AG08396 (cell line): ENCODE measurements at places on chromosomes 12 and 14.
A peak's percentile ranks its signal among the peaks of the same experiment; 100 is the strongest.

DNA sequence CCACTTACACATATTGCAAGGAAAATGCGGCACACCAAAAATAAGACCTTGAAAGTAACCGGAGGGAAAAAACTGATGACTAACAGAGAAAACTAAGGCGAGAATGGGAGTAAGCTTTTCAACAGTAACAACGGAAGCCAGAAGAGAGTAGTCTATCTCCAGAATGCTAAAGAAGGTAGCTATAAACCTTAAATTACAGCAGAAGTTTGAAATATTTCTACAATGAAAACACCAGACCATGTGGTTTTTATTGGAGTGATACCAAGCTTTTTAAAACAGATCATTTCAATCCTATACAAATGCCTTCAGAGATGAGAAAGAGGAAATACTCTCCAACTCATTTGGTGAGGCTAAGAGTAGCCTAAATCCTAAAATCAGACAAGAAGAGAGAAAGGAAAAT is 209.5 kb downstream of the ANO6 start:
- no peak for DNase-seq

DNA sequence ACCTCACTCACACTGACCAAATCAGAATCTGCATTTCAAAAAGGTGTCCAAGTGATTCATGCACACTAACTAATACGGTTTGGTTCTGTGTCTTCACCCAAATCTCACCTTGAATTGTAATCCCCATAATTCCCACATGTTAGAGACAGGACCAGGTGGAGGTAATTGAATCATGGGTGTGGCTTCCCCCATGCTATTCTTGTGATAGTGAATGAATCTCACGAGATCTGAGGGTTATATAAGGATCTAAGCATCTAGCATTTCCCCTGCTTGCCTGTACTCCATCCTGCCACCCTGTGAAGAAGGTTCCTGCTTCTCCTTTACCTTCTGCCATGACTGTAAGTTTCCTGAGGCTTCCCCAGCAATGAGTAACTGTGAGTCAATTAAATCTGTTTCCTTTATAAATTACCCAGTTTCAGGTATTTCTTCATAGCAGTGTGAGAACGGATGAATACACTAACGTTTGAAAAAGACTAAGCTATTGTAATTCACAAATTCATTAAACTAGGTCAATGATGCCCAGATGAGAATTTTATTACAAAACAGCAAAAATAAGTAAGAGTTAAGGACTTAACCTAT is 759.1 kb downstream of the GALC start:
- no peak for DNase-seq

DNA sequence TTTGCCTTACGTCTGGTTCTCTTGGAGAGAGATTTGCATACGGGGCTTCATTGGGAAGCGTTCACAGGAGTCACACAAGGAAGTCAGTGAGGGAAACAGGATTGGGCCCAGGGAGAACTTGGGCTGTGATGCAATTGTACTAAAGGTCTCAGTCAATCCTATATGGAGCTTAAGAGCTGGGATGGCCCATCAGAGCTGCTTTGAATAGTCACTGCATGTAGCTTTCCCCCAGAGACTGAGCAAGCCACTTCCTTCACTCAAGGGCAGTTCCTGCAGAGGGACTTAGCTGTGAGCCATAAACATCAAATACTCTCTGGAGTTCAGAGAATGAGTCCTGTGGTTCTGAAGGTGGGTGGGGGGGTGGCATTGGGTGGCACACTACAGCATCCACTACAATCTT is 605.4 kb downstream of the MED13L start:
- no peak for DNase-seq

- no peak for DNase-seq
Measured at GRCh38 chr14:25833341-25834126, 764.3 kb downstream of the NOVA1 start.

DNA sequence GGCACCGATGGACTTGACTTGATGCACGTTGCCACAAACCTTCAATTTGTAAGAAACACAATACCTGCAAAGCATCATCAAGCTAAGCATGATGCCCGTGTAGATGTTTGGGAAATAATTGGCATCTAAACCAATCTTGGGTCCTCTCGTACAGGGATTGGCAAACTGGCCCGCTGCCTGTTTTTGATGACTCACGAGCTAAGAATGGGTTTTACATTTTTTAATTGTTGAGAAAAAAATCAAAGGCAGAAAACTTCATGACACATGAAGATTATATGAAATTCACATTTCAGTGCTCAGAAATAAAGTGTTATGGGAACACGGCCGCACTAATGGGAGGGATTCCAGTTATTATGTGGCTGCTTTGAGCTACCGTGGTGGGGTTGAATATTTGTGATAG is 10.9 kb downstream of the MTA1 start:
- DNase-seq, result peak; percentile 83

DNA sequence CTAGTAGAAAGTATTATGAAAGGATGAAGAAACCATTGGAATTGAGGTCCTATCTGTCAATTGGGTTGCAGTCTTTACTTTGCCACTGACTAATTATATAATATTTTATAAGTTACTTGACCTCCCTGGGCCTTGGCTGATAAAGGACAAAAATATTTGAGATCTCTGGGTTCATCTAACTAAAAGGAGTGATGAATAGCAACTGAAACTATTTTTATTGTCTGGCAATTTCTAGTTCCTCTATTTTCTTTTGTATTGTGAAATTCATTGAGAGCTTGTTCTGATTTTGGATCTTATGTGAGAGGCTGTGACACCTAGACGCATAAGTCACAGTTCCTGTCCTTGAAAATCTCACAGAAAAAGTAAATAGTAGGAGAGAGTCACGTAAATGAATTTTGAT is 415.7 kb upstream of the ATP2B1 start:
- no peak for DNase-seq

DNA sequence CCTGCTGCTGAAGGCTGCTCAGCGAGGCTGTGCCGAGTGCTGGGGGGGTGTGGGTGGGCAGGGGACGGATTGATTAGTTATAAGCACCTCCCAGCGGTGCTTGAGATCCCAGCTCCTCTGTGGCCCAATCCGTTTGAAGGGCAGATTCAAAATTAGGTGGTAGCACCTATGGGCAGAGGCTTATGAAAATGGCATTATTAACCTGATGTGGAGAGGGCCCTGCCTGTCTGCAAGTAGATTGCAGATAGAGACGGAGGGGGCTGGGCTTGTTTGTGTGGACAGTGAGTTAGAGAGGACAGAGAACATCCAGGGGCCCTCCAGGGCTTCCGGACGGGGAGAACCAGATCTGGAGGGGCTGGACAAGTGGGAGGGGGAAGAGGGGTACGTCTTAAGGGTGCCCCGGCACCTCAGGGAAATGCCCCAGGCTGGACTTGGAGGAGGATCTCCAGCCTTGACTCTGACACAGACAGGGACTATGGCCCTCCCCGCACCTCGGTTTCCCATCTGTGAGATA is at the start of gene RTL1:
RTL1 (minus strand) TSS at position 51 of the 514 bp plus-strand sequence. CDS start 18,934 bp downstream, outside the sequence.
- no peak for DNase-seq

DNA sequence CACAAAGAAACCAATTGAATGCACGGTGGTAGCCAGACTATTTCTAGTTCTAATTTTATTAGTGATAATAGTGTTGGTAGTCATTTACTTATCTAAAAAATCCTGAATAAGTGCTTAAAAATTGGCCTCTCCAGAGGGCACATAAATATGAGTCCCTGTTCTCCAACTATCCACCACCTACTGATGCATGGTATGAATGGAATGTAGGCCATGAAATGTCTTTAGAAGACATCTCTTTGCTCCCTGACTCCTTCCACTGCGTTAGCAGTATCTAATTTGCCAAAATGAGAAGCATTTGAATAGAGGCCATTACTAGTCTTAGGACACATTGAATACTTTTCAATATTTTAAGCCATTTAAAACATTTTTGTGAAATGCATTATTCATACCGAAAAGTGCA is 261.7 kb downstream of the LRFN5 start:
- no peak for DNase-seq
